ENCODE measurements at places on chromosomes 2 and 18.

GRCh38 chr18:33356735-33357134 lies 83.8 kb downstream of the CCDC178 start:
- DNase-seq: no peak

- DNase-seq: no peak
These were observed 43.0 kb upstream of the RHOB start for GRCh38 chr2:20403774-20404312.

DNA sequence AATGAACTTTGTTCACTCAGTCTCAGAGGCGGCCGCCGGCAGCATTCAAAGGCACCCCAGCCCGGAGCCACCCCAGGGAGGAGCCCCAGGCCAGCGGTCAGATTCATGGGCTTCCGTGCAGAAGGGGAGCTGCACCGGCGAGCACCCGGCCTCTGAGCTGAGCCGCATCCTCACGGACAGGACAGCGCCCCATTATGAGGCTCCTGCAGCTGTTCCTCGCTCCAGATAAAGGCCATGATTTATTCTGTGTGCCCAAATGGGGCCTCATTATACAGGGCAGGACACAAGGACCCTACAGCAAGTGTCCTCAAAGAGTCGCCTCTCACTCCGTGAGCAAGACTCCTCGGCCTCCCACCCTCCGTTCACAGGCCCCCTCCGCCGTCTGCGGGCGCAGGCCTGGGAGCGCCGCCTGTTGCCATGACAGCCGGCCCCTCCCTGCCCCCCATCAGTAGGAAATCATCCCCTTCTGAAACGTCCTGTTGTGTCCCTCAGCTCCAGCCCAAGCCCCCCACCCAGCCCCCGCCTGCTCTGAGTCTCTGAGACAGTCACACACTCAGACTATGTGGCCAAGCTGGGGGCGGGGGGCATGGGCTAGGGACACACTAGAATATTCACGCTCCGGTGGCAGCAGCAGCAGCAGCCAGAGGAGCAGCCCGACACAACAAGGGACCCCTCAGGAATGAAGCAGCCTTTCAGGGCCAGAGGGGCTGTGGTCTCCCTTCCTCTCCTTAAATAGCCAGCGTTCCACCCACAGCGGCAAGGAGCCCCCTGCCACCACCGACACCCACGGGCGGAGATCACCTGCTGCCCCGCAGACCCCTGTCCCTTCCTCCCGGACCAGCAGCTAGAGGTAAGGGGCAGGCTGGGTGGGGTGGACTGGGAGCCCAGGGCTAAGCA lies at the start of gene GPR17:
GPR17 (plus strand) TSS at position 759 of the 897 bp plus-strand sequence. CDS start 4,583 bp downstream, outside the sequence.
- DNase-seq: no peak

GRCh38 chr2:196123679-196124373 lies 47.6 kb downstream of the STK17B start:
- no peak for DNase-seq

DNA sequence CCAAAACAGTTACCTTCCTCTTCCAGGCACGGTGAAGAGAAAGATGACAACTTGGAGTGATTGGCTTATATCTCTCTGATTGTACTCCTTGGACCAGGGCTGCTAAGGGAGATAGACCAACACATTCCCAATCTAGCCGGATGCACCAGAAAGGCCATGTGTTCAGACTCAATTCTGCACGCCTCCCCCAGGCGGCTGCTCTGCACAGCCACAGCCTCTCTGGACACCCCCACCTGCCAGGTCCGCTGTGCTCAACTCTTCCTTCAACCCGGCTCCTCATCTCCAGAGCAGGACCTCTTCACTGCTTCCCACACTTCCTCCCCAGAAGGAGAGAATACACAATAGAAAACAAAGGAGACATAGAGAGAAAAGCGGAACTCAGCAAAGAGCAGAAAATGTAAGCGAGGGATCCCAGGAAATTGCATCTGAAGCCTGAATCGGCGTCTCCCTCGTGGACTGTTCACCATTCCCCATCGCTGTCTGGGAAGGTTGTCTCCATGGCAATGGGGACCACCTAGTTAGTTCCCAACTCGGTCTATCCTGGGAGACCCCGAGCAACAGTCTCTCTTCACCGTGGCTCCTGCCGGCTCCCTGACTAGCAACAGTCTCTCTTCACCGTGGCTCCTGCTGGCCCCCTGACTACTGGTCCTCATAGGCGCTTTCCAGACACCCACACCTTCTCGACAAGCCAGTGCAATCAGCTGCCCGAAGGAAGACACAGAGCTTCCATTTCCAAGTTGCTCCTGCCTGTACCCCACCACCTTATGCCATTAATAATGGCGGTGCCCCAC lies 361.7 kb upstream of the MYT1L start:
- DNase-seq: no peak

- no peak for DNase-seq
These were observed 37.3 kb downstream of the RHBDD1 start for GRCh38 chr2:226873051-226873620.

DNA sequence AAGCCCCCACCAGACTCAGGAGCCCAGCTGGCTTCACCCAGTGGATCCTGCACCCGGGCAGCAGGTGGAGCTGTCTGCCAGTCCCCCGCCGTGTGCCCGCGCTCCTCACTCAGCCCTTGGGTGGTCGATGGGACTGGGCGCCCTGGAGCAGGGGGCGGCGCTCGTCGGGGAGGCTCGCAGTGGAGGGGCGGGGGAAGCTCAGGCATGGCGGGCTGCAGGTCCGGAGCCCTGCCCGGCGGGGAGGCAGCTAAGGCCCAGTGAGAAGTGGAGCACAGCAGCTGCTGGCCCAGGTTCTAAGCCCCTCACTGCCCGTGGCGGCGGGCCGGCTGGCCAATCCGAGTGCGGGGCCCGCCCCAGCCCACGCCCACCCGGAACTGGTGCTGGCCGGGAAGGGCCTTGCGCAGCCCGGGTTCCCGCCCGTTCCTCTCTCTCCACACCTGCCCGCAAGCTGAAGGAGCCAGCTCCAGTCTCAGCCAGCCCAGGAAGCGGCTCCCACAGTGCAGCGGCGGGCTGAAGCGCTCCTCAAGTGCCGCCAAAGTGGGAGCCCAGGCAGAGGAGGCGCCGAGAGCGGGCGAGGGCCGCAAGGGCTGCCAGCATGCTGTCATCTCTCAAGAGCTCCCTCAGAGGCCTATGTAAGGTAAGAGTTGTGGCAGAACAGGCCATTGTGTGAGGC lies 1307.8 kb upstream of the TMEFF2 start:
- DNase-seq: no peak

- DNase-seq: no peak
These were observed 17.8 kb downstream of the IGFBP5 start for GRCh38 chr2:216677439-216678097.

DNA sequence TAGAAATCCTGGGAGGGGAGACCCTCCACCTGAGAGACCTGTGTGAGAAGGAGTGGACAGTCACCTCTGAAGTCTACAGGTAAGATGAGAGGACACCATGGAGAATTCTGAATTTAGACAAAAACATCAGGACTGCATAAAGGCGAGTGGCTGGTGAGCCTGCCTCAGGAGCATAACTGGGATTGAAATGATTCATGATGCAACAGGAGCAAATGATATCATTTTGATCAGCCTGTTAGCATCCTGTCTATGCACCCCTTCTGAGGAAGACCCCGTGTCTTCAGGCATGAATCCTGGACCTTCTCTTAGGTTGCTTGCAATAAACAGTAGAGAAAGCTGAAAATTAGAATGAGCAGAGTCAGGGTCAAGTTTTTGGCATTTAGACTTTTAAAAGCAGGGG lies 245.8 kb downstream of the ETAA1 start:
- DNase-seq: no peak

DNA sequence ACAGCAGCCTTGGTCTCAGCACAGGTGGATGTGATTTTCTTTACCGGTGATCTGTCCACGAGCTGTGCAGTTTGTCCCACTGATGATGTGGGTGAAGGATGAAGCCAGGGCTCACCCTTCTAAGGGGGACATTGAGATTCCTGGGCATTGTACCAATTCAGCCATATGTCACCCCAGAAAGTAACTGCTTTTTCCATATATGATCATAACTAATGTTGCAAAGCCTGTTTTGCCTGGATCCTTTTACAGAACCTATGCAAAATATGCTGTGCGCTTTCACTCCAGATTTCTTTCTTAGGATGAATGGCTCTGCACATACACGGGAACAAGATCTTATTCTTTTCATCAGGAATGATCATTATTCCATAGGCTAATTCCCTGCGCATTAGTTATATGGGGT lies 96.9 kb upstream of the POU3F3 start:
- no peak for DNase-seq

DNA sequence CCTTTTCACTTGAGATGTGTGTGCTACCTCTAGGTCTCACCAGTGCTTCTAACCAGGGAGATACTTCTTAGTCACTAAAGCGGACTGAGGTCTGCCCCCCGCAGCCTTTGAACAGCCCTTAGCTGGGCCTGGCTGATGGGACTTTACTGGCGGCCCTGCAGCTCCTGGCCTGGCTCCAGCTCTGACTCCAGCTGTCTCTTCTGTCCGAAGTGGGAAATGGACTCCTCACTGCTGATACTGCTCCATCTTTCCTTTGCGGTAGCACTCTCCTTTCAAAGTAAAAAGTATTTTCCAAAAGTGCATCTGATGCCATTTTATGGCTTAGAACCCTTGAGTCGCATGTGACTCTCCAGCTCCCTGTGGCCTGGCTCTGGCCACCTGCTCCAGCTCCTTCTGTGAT lies 64.5 kb downstream of the ATP9B start:
- DNase-seq: no peak

- DNase-seq: no peak
These were observed 472 bp downstream of the CNOT11 start for GRCh38 chr2:101253013-101253702.

- DNase-seq: no peak
These were observed 33.0 kb upstream of the GATA6 start for GRCh38 chr18:22136395-22136794.

DNA sequence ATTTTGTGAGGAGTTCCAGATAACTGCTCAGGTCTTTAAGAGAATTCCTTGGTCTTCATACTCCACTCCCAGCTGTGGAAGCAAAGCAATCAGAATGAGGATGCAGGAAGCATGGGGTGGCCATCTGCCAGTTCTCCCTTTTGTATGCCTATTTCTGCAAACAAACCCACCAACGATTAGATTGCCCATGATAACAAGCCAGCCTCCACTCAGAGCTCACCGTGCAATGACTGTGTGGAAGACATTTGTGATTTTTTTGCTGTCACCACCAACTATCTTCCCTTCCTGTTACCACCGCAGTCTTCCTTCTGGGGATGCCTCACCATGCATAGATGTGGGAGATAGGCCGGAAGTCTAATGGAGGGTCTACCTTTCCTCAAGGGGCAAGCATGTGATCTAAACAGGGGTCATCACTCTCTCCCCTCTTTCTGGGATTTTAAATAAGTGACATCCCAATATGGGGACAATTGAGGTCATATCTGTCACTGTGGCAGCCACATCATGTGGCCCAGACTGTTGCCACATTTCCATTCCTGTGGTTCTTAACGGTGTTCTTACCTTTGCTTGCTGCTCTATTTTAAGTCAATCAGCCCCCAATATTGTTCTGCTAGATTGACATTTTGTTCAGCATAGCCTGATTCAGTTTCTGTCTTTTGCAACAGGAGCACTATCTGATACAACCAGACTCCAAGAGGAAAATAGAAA lies 4.4 kb downstream of the AFF3 start:
- no peak for DNase-seq

- peak; percentile 82 for DNase-seq
These were observed at the start of gene ITGA6 for GRCh38 chr2:172427256-172427989. ITGA6 (plus strand) TSS chr2:172427586.

DNA sequence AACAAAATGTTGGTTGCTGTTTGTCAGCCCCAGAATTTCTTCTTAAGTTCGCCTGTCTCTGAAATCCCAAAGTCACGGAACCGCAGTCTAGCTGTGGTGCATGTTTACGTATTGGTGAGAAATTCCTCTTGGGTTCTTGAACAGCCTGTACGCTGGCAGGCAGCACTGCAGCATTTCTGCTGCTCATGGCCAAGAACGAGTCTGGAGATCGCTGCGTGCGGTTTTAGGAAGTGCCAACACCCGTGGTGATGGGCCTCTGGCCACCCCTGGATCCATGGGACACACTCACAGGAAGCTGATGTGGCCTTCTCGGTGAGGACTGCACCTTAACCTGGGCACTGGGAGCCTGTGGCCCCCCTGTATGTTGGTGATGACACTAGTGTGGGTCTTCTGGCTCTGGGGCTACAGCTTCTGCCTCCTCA lies 23.7 kb downstream of the ASB1 start:
- DNase-seq: no peak

GRCh38 chr2:3639653-3640052 lies 18.3 kb upstream of the ALLC start:
- DNase-seq: no peak

- no peak for DNase-seq
These were observed 38.4 kb upstream of the CTAGE1 start for GRCh38 chr18:22456116-22456480.

GRCh38 chr2:80496775-80497174 lies 192.2 kb upstream of the LRRTM1 start:
- DNase-seq: no peak

- peak; percentile 23 for DNase-seq
These were observed 94.2 kb upstream of the DLX2 start for GRCh38 chr2:172196768-172197431.

- no peak for DNase-seq
These were observed 184.2 kb downstream of the TMEM247 start for GRCh38 chr2:46663614-46664013.

DNA sequence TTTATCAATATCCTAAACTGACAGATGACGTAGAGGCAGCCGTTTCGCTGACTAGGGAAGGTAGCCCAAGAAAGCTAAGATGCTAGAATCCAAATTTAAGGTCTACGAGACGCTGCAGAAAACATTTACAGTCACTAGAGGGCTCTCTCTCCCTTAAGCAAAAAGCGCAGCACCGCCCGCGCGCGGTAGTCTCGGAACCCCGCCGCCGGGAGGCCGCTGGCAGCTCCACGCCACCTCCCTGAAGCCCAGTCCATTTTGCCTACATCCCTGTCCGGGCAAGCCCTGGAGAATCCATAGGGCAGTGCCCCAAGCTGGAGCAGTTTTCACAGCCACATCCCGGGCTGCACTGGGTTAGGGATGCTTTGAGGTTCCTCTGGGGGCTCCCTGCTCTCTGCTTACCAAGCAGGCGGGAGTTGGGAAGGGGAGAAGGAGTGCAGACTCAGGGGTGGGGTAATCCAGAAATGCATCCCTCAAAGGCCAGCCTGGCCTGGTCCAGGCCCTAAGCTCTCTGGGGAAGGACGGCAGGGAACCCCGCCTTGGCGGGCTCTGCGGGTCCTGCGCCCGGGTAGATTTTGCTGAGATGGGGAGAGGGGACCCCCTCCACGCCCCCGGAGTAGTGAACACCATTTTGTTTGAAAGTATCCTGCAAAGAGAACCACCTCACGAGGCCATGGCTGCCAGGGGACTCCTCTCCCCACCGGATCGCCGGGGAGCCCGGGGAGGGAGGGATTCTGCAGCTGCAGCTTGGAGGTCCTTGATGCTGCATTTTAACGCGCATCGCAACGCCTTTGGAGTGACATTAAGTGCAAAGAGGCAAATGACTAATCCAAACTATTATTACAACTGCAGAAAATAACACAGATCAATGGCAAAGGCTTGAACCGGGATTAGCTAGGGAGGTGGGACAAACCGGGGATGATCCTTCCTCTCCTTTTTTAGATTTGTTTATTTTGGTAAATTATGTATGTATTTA lies 1.3 kb upstream of the DPYSL5 start:
- peak; percentile 64 for DNase-seq

- no peak for DNase-seq
These were observed 6.6 kb upstream of the GULP1 start for GRCh38 chr2:188285049-188285448.
